ENCODE measurements at places on chromosomes 4 and X. TPM values are rescaled to one million over a fixed set of nuclear protein-coding genes. Genes with fewer than 3 reads are reported as not detected.

DNA sequence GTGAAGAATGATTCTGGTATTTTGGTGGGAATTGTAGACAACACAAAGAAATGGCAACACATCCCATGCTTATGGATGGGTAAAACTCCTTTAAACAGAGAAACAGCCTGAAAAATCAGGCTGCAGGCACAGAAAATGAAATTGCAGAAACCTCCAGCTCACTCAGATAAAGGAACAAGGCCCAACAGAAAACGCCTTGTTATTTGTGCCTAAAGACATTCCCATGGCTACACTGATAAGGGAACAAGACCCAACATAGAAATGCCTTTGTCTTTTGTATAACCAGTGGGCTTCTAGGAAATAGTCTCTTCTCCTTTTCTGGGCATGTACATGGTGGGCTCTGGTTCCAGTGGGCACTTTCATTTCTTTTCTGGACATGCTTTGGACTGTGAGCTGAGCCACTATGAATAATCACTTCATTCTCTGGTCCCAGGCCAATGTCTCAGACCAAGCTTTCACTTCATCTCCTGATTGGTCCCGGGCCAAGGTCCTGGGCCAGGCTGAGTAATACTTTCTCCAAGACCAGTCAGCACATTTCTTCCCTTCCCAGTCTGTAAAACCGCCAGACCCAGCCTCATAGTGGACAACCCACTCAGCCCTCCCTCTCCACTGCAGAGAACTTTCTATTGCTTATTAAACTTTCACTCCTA lies 160.5 kb downstream of the TBX22 start:
- no peak for DNase-seq

DNA sequence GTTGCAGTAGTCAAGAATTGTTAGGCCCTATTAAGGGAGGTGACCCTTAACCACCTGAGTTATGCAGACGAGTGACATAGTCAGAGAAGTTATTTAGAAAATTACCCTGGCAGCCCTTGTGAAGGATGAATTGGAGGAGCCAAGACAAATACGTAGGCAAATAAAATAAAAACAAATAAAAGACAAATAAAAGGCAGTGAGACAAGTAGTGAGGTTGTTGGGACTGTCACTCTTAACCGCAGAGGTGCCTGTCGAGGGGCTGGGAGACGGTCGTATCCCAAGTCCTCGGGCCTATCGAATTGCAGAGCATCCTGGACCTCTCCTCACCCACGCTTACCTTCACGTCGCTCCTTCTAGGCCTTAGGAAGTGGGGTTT lies 58.0 kb upstream of the ZC4H2 start:
- DNase-seq, result no peak

- DNase-seq, result no peak
These were observed 61.6 kb downstream of the STX18 start for GRCh38 chr4:4480205-4480604.

HGFAC gene
- total RNA-seq, result not detected

PCSK1N gene
- total RNA-seq, result 0.20 TPM

GATA1 gene
- total RNA-seq, result not detected

DNA sequence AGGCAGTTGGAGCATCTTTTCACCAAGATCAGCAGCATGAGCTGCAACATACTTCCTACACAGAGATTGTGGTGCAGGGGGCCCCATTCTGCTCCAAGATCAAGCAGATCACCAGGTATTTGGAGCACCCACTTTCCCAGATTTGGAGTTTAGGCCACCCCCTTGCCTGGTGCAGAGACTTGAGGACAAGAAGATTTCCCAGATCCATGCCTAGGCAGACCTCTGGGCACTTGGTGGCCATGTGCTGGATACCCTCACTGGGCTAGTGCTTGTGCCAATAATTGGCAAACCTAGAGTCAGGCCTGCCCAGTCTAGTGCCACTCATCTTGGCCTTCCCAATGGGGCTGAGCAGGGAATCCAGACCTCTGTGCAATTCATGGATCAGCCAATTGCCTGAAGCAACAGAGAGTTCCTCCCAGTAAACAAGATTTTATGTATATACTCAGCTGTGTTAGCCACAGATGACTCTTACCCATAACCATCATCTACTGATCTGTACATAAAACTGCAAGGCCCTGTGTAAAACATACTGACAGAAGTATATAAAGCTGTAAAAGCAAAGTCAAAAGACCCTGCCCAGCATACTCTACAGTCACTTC lies 228.4 kb upstream of the EMCN start:
- no peak for DNase-seq

CLDN2 gene
- total RNA-seq, result not detected

GRCh38 chr4:185099024-185099682 lies 43.9 kb upstream of the SLC25A4 start:
- DNase-seq, result no peak

LEF1 gene
- not detected for total RNA-seq

GRCh38 chr4:123598331-123598730 lies 201.7 kb downstream of the SPRY1 start:
- DNase-seq, result no peak

FRMPD3 gene
- not detected for total RNA-seq

- no peak for DNase-seq
These were observed 113.8 kb upstream of the STIM2 start for GRCh38 chr4:26746802-26747213.

- DNase-seq, result peak; percentile 60
These were observed 40.1 kb downstream of the SORBS2 start for GRCh38 chr4:185771711-185772390.

GRCh38 chrX:57282568-57282967 lies 3.9 kb upstream of the FAAH2 start:
- no peak for DNase-seq

GRCh38 chr4:6019316-6020263 lies 1.4 kb upstream of the C4orf50 start:
- DNase-seq, result peak; percentile 55

GNRHR gene
- not detected for total RNA-seq

DNA sequence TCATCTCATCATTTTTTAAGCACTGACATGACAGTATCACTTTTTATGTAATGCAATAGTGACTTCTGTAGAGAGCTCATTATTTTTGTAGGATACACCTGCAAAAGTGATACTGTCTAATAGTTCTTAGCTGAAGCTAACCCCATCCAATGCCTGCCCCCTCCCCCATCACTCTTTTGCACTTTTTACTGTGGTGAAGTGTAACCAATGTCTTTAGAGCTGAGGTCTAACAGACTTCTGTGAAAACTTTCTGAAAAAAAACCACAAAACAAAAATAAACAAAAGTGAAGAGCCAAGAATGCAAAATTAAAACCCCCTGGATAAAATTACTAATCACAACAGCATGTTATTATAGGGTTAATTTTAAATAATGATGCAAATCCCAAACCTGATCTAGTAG lies 301.1 kb downstream of the ANK2 start:
- DNase-seq, result no peak

DNA sequence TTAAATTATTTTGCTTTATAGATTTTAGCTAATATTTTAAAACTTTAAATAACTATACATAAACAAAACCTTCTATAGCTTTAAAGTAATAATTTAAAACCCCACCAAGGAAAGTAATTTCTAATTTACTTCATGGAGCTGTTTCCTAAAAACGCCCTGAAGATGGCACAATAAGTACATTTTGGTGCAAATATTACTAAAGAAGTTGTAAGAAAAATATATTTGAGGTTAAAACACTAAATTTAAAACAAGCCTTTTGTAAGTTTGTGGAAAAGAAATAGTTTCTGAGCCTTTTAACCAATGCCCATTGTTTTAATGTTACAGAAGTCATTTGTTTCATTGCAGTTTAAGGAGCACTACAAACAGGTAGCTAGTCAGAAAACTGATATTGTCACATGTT lies 137.4 kb upstream of the AGA start:
- no peak for DNase-seq

DNA sequence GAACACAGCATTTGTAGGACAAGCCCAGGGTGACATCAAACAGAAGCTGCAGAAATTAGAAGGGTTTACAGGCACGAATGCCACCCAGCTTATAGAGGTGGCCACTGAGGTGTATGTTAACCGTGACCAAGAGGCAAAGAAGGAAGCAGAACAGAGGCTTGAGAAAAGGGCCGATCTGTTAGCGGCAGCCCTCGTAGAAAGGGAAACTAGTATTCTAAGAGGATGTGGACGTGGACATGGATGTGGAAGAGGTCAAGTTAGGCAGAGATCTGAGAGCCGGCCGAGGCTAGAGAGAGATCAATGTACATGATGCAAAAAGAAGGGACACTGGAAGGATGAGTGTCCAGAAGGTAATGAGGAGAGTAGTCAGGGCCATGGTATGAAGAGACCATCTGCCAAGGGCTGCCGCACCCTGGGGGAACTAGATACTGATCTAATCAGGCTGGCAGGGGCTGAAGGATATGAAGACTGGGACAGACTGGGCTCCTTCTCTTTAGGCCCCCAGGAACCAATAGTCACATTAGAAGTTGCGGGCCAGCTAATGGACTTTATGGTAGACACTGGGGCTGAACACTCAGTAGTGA lies 27.5 kb downstream of the LIAS start:
- DNase-seq, result no peak

GRCh38 chrX:73563738-73564068 lies 706 bp downstream of the CHIC1 start:
- peak; percentile 13 for DNase-seq

CSAG3 gene
- not detected for total RNA-seq

LRCH2 gene
- 15.3 TPM for total RNA-seq

- no peak for DNase-seq
These were observed 1.4 kb upstream of the SEC24B start for GRCh38 chr4:109432203-109432602.

- peak; percentile 70 for DNase-seq
These were observed 83.9 kb downstream of the ATXN3L start for GRCh38 chrX:13235930-13236329.

- no peak for DNase-seq
These were observed 100.2 kb upstream of the USP38 start for GRCh38 chr4:143084566-143084965.

SPANXN3 gene
- not detected for total RNA-seq

XAGE1B gene
- not detected for total RNA-seq

- no peak for DNase-seq
These were observed 24.0 kb downstream of the ARSJ start for GRCh38 chr4:113955411-113955810.

GRCh38 chrX:41314204-41314603 lies 19.8 kb upstream of the DDX3X start:
- DNase-seq, result no peak

DNA sequence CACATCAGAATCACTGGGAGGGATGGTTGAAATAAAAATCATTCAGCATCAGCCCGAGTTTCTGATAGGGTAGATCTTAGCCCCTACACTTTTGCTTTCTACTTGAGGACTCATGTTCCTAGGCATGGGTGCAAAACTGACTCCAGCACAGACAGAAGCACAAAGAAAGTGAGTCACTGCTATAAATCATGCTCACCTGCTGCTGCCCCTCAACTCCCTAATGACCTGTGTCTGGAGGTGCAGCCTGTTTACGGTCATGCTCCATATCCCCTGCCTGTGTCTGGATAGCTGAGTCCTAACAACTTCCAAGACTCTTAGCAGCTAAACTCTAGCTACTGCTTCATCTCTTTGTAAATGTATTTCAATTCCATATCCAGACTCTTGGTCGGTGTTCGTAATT lies 57.8 kb downstream of the ADGRA3 start:
- DNase-seq, result no peak

DNA sequence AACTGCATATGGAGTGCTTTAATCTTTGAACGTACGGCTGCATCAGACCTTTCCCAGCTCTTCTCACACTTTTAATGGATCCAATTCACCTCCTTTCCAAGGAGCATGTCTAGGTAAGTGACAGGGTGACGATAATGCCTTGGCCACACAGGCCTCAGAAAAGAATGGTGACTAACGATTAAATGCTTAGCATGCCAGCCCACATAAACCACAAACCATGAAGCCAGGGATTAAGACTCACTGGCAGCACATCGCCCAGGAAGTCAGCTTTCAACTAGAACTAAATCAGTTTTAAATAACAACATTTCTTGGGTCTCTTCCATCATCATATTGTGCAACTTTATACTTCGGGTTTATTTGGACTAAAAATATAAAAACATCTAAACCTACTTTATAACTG lies 28.7 kb downstream of the INPP4B start:
- no peak for DNase-seq

SH3BP2 gene
- 14.5 TPM for total RNA-seq

FAM241A gene
- total RNA-seq, result 8.1 TPM

DNA sequence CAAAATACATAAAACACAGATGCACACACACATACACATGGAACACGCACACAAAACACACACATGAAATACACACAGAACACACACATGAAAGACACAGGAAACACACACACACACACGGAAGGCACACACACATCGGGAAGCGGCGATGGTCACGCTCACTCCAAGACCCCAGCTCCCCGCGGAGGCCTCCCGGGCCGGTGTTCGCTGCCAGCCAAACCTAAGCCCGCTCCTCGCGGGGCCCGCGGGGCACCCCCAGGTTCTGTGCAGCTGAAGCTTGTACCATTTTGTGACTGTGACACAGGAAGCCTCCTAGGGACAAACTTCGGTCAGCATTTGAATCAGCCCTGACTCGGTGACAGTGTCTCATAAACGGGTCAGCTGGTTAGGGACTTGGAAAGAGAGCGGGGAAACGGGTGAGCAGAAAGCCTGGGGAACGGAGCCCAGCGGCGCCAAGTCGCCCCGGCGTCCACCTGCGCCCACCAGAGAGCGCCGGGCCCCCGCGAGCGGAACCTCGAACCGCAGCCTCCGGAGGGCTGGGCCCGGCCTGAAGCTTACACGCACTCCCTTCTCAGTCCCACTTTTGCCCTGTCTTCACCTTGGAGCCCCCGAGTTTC lies 32.1 kb downstream of the F11 start:
- DNase-seq, result no peak

CENPVL3 gene
- not detected for total RNA-seq

ADGRG2 gene
- total RNA-seq, result not detected

GYPE gene
- not detected for total RNA-seq

COL4A6 gene
- 0.20 TPM for total RNA-seq

SLC6A14 gene
- total RNA-seq, result not detected

DNA sequence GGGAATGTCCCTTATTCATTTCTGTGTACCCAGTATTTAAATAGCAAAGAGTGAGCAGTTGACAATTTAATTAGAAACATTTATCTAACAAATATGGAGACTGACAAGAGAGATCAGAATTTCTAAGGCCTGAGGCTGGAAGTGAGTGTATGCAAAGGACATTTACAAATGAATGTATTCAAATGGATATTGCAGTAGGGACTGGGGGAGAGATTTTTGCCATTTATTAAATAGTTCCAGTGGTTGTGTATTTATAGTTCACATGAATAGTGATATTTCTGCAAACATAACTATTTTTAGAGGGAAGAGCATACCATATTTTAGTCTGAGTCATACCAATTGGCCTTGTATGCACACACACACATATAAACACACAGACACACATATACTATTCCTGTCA lies 592.4 kb downstream of the GLUD2 start:
- DNase-seq, result no peak

- DNase-seq, result no peak
These were observed 8.5 kb downstream of the RAB9A start for GRCh38 chrX:13697455-13697854.

- DNase-seq, result no peak
These were observed 305.1 kb downstream of the LDB2 start for GRCh38 chr4:16593386-16593785.

BEX4 gene
- total RNA-seq, result 25.2 TPM

- DNase-seq, result peak; percentile 3
These were observed 700 bp downstream of the VMA21 start for GRCh38 chrX:151397741-151398070.

GRCh38 chr4:28754376-28754775 lies 1893.7 kb downstream of the STIM2 start:
- DNase-seq, result no peak

GRCh38 chr4:40373636-40374035 lies 38.5 kb downstream of the CHRNA9 start:
- no peak for DNase-seq

Measured in lung microvascular endothelial cell (primary cell).